ENCODE measurements at places on chromosomes 5 and 9.
A peak's percentile ranks its signal among the peaks of the same experiment; 100 is the strongest.

- no peak for DNase-seq
Measured at GRCh38 chr5:161585798-161586197, 39.3 kb upstream of the GABRB2 start.

- no peak for DNase-seq
Measured at GRCh38 chr5:179885491-179886090, 22.1 kb downstream of the TBC1D9B start.

GRCh38 chr5:102718819-102719218 lies 36.3 kb upstream of the PAM start:
- DNase-seq, result no peak

- no peak for DNase-seq
Measured at GRCh38 chr5:87361536-87362213, 51.1 kb downstream of the CCNH start.

DNA sequence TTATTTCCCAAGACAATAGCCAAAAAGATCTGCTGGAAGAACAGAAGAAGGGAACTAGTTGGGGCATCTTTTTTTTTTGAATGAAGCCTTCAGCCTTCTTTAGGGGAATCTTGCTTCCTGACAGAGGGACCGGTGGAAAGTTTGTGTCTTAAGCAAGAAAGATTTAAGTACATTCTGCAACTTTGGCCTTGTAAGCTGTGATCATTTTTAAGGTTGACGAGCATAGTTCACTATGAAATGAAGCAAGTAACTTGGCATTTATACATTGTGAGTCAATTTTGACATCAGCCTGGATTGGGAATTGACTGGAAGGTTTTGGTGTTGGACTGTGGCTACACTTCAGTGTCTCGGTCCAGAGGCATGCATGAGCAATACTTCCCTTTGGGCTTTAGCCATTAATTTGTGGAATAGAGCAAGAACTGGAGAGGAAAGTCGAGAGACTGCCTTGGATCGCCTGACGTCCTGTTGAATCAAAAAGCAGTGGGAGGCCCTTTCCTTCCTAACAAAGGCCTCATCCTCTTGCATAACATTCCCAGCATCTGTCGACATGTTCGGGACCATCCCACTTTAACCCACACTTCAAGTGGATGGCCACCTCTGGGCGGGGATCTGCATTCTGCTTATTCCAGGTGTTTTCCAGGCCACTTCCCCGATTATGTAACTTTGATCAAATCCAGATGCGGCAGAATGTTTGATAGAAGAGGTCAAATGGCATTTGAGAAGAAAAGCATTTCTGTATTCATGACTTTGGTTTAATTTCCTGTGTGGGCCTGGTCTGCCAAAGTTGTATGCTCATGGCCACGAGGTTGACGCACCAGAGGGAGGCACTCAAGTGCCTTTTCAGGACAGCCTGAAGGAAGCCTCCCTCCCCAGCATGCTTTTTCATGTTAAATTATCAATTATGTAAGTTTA lies 12.5 kb downstream of the ABL1 start:
- DNase-seq, result no peak

GRCh38 chr5:32589416-32589815 lies 4.1 kb downstream of the SUB1 start:
- DNase-seq, result no peak

DNA sequence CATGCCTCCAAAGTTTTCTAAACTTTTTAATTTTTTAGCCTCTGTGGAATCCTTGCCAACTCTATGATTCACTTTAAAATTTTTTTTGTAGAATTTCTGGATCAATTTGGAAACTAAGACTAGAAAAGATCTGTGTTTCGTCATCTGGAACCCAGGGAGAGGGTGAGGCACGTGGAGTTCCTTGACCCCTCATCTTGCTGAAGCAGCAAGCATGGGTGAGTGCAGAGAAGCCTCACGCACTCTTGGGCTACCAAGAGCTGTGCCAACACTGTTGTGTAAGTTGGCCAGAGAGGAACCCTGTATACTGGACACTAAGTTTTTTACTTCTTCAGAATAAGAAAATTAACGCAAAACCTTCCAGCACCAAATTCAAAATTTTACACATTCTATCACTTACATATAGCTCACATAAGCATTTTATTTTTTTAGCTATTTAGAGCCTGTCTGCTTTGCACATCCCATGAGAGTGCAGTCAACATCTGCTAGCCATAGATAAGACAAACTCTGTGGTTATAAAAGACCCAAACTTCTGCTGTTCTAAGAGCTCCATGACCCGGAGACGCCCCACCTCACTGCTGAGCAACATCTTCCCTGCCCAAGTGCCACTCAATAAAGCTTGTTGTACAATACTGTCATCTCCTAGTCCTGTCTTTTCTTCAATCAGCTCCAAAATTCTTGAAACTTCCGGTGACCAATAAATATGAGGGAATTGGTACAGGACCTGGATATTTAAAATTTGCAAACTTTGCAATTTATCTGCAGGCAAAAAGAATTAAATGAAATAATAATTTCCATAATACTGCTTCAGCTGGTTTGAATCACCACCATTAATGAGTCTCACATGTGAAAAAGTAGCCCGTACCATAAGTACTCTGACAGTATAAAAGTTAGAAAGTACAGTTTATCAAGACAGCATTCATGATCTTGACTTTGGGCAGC lies 69.7 kb upstream of the ADCY2 start:
- DNase-seq, result no peak

GRCh38 chr5:10199692-10200091 lies 50.0 kb downstream of the ATPSCKMT start:
- DNase-seq, result no peak

- peak; percentile 62 for DNase-seq
Measured at GRCh38 chr9:38641985-38642864, 21.8 kb upstream of the ANKRD18A start.

- DNase-seq, result no peak
Measured at GRCh38 chr9:9112001-9112720, 1312.6 kb upstream of the DMAC1 start.

DNA sequence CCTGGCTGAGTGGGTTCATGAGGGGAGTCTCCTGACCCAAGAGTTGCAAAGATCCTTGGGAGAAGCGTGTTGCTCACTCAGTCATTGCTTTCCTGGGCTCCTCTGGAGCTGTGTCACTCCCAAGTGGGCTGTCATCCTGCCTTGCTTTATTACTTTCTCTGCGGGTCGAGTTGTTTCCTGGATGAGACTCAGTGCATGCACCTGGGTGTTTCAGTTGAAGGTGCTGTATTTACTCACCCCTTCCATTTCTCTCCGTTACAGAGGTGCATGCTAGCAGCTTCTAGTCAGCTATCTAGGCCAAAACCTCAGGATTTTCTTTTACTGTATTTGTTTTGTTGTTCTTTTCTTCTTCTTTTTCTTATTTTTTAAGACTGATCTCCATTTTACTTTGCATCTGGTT lies 785.5 kb upstream of the EDIL3 start:
- DNase-seq, result no peak

DNA sequence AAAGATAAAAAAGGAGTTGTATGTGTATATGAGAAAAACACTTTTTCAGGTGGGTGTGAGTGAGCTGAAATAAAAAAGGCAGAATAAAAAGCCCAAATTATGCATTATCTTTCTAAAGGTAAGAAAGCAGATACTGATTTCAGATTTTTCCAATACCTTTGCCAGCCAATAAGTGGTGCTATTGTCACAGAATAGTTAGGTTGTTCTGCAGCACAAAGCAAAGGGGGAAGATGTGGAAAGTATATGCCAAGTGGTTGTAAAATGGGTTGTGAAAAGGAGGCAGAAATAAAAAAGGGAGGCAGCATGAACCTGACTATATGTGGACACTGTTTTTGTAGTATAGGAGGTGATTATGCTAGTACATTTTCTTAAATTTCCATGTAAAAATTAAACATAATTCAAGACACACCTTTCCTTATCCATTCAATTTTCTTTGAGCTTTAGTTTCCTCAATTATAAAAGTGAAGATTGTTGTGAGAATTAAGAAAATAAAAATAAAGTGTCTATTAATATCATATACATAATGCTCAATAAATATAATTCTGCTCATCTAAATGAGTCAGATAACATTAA lies 106.7 kb downstream of the SMIM15 start:
- DNase-seq, result peak; percentile 70

GRCh38 chr5:110957934-110958333 lies 113.6 kb upstream of the TSLP start:
- no peak for DNase-seq

- DNase-seq, result peak; percentile 51
Measured at GRCh38 chr9:3508521-3509291, 17.1 kb downstream of the RFX3 start.
